Stromal cell of bone marrow (primary cell): ENCODE measurements at places on chromosomes 2 and 18.

DNA sequence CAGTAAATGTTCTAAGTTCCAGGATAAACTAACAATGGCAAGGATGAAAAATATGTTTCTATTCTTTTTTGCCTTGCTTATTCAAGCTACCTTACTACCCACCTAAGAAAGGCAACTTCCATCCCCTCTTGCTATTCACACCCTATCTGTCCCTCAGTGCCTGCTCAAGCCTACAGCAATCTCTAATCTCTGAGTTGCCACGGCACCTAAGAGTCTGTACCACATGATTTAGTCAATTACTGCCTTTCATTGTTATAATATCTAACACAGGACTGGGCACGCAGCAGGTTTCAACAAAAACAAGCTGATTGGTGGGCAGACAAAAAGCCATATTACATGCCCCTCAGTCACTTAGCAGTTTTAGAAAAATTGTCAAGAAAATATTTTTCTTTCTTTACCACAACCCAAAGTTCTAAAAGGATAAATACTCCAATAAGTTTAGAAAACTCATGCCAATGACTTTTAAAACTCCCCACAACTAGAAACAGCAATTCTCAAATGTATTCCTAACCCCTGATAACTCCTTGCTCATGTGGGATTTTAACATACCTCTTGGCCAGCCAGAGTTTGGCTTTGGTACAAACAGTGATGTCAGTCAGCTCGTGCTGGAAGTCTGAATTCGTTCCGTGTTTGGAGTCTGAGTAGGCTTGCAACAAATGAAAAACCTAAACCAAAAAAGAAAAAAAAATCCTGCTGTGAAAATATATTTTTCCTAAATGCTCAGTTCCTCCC, 117.3 kb upstream of the ZFP36L2 start:
- DNase-seq: peak; percentile 92

DNA sequence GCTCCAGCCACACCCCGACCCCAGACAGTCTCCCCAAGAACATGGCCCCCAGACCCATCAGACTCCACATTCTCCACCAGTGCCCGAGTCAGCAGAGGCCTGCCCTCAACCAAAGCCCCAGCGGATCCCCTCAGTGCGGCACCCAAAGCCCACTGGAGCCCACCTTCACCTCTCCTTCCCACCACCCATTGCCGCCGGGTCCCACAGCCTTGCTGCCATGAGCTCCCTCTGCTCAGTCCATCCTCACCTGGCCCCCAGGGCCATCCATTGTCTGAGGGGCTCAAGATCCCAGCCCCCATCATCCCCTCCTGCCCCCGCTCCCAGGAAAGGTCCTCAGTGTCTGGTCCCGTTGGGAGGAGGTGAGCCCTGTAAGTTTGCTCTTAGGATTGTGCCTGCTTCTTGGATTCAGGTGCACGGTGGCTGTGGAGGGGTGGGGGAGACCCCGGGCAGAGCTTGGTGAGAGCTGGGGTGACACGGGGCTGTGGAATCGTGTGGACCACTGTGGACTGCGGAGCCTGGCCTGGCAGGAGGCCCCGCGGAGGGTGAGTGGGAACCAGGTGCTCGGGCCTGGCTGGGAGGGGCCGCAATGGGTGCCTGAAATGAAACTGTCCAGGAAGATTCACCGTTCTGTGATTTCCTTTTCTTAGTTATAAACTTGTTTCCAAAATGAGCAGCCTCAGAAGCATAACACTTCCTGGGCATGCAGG, 32.7 kb upstream of the GPC1 start:
- no peak for DNase-seq

GRCh38 chr2:62870966-62871365, 165.5 kb downstream of the EHBP1 start:
- no peak for DNase-seq

DNA sequence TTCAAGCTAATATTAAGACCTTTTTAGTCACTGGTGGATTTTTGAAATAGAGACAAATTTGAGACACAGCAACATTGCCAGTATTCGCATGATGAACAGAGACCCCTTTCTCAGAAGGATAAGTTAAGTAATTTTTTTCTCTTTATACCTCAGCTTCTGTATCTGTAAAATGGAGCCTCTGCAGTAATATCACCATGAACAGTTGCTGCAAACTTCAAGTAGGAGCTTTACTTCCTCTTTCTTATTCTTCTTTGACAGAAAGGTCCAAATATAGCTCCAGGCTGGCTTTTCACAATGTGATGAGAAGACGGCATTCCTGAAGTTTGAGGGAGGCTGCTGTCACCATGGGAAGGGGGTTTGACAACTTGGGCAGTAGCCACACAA, 158.7 kb downstream of the TDRD15 start:
- DNase-seq: no peak

DNA sequence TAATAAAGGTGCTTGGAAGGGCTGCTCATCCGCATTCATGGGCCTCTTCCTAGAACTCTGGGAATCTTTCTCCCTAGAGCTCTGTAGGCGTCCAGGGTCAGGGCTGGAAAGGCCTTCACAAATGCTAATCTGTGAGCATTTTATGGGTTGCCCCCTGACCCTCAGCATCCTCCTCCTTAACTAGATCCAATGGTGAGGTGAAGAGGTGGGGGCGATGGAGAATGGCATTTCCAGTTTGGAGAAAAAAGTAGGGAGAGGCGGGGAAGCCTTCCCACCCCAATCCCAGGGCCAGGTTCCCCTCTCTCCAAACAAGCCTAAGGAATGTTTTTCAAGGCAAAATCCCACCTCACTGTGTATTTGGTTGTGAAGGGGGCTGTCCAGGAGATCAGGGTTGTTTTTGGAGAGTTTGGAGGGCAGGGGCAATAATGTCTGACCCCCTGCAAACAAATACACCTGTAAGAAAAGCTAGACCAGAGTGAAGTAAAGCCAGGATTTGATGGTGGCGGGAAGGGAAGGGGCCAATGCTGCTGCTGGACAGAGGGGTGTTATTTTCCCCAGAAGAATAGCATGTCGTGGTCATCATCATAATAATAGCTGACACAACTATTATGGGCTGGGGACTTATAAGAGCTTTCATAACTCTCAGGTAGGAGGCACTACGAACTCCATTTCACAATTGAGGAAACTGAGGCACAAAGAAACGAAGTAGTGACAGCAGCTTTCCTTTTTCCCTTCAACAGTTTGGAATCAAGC, 1.4 kb upstream of the MYCN start:
- DNase-seq: no peak

- DNase-seq: no peak
Observed at GRCh38 chr2:182318466-182319220, 108.2 kb downstream of the PDE1A start.

- DNase-seq: no peak
Observed at GRCh38 chr2:44953499-44953883, 12.0 kb downstream of the SIX3 start.

GRCh38 chr2:68696554-68696953, 38.1 kb upstream of the ARHGAP25 start:
- no peak for DNase-seq

- no peak for DNase-seq
Observed at GRCh38 chr2:10245661-10246060, 57.0 kb upstream of the HPCAL1 start.

DNA sequence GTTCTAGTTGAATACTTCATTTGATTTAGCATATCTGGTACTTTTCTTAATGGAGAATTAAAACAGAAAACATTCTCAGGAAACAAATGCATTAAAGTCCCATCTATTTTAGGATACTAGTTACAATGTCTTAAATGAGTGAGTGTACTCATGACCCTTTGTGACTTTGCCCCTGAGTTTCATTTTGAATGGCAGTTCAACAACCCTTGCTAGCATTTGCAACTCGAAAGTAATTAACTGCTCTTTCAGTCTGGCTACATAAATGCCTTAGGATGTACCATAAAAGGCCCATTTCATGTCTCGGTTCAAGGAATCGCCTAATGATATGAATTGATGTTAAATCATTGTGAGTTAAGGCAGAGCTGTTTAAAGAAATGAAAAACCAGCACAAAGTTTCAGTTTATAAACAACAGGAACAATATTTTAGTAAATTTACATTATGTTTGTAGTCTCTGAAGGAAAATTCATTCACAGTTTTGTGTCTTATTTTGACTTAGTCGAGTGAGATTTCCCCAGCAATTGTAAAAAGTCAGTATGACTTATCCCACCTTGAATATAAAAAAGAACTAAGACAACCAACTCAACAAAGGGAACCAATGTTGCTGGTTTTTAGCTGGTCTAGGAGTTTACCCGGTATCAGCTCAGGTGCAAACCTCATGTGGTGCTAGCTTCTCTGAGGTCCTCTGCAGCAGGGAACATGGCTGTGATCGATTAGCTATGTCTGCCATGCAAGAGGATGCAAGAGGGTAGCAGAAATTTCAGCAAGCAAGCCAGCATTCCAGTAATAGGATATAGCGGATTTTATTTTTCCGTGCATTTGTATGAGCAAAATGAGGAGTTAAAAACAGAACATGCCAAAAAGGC, 386.2 kb downstream of the PTPRM start:
- DNase-seq: no peak

DNA sequence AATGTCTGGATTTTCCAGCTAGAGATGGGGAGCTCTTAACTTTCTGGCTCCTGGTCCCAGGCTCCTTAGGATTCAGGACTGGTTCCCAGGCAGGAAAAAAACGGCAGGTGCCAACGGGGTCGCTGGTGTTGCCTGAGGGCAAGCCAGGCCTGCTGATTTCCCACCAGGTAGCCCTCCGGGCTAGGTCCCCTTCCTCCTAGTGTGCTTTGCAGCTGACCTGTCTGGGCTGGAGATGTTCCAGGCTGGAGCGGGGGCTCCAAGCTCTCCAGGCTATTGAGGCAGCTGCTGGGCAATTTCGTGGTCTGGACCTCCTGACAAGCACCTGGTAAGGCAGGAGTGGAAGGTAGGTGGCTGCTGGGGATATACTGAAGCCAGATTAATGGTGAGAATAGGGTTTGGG, 2.0 kb upstream of the MRPL53 start:
- no peak for DNase-seq

DNA sequence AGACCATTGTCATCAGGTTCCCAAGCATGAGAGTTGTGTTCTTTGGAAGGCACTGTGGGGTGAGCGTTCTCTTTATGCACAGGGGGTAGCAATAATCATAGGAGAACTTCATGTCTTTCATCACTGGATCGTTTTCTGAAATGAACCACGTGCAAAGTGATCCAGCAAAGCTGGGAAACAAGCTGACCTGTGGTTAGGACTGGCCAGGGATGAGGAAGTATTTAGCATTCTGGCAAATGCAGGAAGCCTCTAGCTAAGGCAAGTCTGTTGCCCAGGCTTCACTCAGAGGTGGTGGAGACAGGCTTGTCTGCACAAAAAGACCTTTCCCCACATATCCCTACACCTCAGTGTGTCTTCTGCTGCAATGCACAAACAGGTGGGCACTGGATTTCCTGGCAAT, 58.6 kb downstream of the MMADHC start:
- no peak for DNase-seq

- no peak for DNase-seq
Observed at GRCh38 chr18:22625406-22625805, 207.7 kb upstream of the CTAGE1 start.

DNA sequence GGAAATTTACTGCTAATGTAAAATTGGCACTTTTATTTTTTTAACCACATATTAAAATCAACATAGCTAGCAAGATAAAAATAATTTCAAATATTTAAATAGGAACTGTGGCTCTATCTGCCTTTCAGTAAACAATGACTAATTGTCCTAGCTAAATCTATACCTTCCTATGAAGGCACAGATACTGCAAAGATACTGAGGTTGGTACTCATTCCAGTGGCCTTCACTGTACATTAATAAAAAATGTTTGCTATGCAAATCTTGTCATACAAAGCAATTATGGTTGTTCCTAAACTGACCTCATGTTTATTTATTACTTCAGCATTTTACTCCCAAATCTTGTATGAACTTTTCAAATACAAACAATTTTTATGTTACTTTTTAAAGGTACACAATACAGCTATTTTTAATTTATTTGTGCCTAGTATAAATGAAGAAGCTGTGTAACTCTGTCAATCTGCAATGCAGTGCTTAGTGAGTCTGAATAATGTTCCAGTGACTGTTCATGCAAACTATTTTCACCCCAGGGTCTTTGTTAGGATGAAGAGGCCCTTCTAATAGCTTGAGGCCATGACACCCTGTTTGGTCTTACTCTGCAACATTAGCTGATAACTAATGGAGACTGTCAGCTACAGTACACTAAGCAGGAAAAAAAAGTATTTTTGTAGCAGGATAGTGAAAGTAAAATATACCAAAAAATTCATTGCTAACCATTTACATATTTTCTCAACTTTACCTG, 9.3 kb upstream of the ERBB4 start:
- no peak for DNase-seq

DNA sequence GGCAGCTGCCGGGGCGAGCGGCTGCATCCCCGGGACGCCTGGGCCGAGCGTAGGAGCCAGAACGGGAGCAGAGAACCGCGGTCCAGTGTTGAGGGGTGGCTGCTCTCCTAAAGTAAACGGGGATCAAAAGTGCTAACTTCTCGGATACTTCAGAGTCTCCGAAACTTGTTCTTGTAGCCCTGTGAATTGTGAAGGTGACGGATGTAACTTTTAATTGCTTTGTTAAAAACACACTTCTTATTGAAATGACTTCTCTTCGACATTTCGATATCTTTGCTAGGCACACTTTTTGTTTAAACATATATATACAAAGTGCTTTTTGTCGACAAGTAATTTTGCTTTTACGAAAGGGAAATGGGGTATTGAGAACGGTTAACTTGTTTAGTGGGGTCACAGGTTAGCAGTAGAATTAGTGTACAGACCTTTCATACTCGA, 540 bp downstream of the ATP9B start:
- no peak for DNase-seq

DNA sequence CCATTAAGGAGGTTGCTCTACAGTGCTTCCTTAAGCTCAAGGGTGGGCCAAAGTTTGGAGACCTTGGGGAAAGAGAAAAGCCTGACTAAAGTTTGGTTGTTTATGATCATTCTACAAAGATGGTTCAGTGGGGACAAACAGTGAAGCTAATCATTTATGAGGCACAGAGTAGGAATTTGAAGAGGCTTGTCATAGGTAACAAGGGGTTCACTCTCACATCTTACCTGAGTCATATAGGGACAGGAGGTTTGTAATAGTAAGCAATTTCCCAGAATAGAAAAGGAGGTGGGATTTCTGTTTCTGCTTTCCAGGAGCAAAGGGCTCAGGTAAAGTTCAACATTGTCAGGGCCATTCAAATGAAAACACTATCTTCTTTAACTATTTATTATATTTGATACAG, 787.9 kb downstream of the CPS1 start:
- DNase-seq: no peak

DNA sequence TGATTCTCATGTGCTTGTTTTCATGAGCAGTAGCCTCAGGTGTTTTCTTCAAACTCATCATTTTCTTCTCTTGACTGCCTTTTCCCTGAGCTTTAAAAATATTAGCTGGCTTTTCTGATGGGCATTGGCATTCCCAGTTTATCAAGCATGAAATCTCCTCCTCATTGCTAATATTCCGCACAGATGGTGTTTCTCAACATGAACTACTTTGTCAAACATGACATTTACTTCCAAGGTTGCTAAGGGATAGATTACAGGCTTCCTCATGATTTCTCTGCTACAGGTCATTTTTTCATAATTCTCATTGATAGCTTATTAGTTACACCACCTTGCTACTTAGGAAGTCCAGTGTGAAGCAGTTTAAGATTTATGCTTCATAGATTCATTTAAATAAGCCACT, 1116.9 kb upstream of the CNTNAP5 start:
- no peak for DNase-seq

- DNase-seq: peak; percentile 41
Observed at GRCh38 chr2:100893392-100894104, 73.6 kb downstream of the NPAS2 start.

GRCh38 chr2:10514273-10514672, 66.1 kb upstream of the ODC1 start:
- no peak for DNase-seq

GRCh38 chr2:47892338-47892730, 14.0 kb downstream of the FBXO11 start:
- no peak for DNase-seq

GRCh38 chr18:42174909-42175308, 219.9 kb downstream of the PIK3C3 start:
- DNase-seq: no peak
